ENCODE measurements at places on chromosomes 4 and X.

DNA sequence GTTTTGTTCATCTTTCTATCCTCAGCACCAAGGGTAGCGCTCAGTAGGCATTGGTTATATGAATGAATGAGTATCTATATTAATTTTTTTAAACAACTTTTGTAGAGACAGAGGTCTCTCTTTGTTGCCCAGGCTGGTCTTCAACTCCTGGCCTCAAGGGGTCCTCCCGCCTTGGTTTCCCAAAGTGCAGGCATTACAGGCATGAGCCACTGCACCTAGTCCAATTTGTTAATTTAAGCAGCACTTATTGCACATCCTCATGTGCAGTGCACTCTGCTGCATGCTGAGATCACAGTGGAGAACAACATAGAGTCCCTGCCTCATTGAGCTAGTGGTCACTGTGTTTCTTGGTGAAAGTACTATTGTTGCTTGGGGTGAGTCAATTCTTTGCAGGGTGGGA lies 94.4 kb downstream of the NHSL2 start:
- no peak for DNase-seq

DNA sequence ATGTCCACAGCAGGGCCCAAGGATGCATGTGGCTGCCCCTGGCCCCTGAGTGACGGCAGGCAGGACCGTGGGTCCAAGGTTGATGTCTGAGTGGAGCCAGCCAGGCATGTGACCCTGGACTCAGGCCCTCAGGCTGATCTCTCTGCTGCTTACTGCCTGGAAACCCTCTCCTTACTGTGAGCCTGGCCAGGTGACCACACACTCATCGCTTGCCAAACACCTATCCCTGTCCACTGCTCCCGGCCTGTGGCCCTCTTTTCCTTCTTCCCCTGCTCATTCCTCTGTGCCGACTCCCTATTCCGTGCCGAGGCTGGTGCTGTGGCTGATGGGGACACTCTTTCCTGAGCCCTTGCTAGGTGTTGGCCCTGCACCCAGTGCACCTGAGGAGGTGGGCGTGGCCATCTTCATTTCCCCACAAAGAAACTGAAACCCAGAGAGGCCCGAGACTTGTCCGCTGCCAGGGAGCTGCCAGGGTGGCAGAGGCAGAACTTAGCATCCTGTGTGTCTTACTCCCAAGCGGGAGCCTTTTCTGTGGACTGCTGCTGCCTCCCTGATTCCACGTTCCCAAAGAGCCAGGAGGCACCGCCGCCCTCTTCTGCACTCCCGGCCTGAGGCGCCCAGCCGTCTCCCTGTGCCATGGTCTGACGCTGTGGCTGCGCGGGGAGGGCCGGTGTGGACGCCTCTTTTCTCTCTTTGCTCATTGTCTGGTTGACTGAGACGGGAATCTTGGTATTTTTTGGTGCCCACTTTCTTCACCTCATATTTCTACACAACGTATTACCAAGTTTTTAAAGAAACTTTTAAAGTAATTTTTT lies 11.2 kb upstream of the RNF4 start:
- no peak for DNase-seq

- no peak for DNase-seq
Measured at GRCh38 chr4:80015407-80016189, 57.4 kb downstream of the ANTXR2 start.

DNA sequence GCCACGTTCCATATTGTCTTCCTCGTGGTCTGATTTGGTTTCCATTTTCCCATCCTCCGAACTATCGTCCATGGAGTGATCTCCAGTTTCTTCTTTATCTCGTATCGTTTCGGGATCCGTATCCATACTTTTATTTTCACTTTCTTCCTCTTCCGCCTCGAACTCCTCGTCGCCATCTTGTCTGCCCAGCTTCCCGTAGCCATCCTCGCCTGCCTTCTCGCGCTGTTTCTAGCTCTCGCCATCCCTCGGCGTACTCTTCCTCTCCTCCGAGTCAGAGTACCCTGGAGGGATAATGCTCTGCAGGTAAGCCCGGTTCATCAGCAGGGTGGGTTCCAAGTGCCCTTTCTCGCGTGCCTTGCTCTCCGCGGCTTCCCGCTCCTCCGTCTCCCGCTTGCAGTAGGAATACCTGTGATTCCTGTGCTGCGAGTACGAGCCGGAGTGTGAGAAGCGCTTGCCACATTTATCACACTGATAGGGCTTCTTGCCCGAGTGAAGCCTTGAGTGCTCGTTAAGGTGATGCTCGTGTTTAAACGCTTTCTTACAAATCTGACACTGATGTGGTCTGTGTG lies 134.5 kb upstream of the TAPT1 start:
- no peak for DNase-seq

DNA sequence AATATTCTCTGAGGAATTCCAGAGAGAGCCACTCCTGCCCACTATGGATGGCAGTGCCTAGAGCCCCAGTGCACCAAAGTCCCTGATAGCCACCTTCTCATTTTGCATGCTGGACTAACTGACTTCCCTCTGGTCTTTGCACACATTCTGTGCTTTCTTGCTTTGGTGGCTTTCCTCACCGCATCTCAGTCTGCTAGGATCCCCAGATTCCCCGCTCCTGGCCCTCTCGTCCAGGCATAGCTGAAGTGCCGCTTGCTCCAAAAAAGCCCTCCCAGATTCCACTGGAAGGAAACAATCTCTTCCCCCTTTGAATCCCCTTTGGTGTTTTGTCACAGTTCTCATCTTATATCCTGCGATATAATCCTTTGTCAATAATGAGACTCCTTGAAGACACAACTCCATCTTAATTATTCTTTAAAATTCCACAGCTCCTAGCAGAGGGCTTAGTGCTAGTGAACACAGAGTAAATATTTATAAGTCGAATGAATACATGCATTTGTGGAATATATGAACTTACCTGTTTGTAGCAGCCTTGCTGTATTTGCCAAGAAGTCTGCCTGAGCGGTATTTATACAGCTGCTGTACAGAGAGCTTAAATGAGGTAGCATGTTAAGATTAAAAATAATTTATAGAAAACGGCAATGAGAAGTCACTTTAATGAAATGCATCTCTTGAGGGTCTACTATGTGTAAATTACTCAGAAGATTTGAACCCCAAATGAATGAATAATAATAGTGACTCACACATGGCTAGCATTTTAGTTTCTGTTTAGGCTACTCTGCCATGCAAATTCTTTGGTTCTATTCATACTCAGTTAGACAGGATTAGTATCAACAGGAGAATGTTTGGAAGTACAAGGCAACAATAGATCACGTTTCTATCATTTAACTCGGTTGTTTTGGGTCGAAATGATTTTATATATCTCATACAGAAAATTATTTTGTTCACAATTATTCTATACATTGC lies 421.9 kb upstream of the TENM3 start:
- DNase-seq, result no peak

DNA sequence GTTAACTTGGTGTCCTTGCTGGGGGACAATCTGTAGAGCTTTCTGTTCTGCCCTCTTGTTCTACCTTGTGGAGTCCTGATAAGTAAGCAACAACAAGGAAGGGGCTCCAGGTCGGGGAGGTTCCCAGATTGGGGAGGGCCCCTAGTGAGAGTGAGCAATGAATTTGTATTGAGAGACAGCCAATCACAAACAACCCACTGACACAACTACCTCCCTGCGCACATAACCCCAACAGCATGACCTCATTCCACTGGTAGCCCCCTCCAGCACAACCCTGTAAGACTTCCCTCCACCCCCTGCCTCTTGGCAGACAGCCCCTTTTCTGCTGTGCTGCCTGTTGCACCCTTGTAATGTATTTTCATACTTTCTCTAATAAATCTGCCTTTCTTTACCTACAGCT lies 19.7 kb upstream of the PNPLA4 start:
- DNase-seq, result no peak

- no peak for DNase-seq
Measured at GRCh38 chrX:72644946-72645345, 69.2 kb downstream of the PHKA1 start.

- no peak for DNase-seq
Measured at GRCh38 chr4:68572653-68573170, 3.4 kb downstream of the UGT2B17 start.

GRCh38 chrX:50812995-50813842 lies 775 bp downstream of the SHROOM4 start:
- DNase-seq, result no peak

- no peak for DNase-seq
Measured at GRCh38 chr4:158020176-158020575, 152.6 kb downstream of the GASK1B start.

- DNase-seq, result no peak
Measured at GRCh38 chr4:151355155-151355554, 29.8 kb upstream of the SH3D19 start.

DNA sequence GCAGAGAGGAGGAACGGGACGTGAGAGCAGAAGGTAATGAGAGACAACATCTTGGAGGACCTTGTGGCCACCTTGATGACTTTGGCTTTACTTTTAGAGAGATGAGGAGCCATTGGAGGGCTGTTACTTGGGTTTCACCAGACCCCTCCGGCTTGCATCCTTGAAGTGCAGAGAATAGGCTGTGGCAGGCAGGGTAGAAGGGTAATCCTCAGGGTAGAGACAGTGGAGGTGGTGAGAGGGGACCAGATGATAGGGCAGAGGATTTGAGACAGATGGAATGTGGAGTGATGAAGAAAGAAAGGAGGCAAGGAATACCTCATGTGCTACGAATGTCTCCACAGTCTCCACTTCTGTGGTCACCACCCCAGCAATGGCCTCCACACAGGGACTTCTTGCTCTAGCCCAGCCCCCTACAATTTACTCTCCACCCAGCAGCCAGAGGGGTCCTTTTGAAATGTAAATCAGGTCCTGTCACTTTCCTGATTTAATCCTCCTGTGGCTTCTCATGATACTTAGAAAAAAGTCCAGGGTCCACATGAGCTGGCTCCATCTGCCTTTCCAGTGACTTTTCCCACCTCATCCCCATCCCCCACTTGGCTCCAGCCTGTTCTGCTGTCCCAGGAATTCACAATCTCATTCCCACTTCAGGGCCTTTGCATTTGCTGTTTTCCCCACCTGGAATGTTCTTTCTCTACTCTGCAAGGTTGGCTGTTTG lies 115.0 kb downstream of the PJA1 start:
- DNase-seq, result no peak

GRCh38 chrX:55709735-55710134 lies 7.8 kb upstream of the RRAGB start:
- DNase-seq, result no peak
